ENCODE measurements at places on chromosomes 5 and 9.

GRCh38 chr9:123537809-123538208 lies 181.8 kb downstream of the CRB2 start:
- DNase-seq: no peak

DNA sequence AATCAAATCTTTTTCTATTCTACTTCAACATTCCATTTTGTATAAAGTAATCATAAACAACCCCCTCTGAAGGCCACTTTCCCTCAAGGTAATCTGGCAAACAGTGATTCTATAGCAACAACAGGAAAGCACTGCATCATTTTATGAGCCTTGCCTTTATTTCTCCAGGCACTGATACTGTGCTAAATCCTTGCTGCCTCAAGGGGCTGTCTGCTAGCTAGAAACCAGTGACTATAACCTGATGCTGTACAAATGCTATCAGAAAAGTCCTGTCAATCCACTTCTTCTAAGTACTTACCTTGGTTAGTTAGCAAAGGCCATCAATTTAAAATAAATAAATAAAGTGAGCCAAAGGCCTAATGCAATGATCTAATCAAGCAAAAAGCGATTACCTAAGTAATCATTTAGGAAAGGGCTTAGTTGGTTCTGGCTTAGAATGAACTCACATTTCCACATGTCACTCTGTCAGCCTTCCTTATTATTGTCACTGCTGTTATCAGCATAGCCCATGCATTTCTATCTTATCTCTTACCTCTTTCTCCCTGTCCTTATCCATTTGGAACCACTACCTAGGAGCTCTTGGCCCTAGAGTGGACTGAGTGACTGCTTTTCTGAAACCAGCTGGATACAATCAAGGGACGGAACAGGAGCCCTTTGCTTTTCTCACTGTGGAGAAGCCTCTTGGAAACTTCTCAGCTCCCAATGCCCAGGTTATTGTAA lies 246.1 kb upstream of the MEF2C start:
- DNase-seq: no peak

DNA sequence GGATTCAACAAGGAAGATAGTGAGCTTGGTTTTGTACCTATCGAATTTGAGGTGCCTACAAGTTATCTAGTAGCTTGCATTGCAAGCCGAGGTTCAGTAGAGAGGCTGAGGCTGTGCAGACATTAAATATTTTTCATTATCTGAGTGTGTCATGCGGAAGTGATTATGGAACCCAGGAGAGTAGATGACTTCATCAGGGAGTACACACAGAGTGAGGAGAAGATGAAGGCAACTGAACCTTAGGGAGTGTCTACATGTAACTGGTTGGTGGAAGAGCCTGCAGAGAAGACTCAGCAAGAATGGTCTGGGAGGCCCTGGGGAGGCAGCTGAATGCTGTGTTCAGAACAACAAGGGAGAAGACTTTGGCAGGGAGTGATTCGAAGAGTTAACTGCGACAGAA lies 393.9 kb downstream of the ARHGEF28 start:
- DNase-seq: no peak

- DNase-seq: no peak
Measured at GRCh38 chr5:1666221-1666620, 133.4 kb downstream of the MRPL36 start.

GRCh38 chr9:6931913-6932312 lies 174.1 kb downstream of the KDM4C start:
- no peak for DNase-seq

GRCh38 chr9:16553869-16554540 lies 316.5 kb downstream of the BNC2 start:
- DNase-seq: no peak

DNA sequence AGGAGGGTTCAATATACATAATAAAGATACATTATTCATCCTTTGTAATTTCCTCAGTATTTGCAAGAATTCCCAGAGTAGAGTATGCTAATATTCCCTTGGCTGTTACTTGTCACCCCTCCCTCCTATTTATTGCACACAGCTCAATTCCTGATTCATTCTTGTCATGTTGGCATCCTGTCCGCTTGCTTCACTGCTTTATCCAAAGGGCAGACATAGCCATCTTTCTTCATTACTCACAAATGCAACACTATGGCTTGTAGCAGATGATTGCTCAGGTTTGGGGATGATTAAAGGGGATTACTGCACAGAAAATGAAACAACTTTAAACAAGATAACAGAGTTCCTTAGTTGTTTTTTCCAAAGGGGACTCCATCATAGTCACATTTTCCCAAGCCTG lies 1.2 kb upstream of the IL33 start:
- DNase-seq: no peak

DNA sequence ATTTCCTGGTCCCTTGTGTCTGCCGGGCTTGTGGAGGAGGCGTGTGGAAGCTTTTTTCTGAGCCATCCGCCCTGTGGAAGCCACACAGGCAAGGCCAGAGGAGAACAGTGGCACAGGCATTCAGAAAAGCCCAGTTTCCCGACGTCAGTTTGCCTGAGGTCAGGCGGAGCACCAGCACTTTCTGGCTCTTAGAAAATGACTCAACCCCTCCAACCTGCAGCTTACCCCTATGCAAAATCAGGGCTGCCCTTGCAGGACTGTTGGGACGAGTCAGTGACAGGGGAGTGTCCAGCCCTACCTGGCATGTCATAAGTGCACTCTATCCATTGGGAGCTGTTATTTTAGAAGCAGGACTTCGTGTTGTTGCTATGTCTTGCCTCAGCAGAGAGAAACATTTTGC lies 216.0 kb downstream of the NR3C1 start:
- DNase-seq: no peak

DNA sequence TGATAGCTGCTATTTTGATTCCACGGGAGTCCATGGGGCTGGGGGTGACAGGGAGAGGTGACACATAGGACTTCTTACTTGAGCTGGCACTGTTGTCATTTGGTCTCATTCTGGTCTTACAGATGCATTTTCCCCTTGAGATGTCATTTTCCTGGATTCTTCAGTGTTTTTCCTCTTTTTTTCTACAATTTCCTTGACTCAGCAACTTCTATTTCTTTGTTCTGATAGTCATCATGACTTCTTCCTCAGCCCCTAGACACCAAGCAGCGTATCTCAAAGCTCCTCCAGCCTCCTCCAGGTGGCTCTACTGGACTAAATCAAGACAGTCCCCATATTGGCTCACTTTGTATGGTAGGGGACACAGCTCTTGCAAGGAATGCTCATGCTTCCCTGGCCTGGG lies 16.5 kb downstream of the LVRN start:
- DNase-seq: no peak

DNA sequence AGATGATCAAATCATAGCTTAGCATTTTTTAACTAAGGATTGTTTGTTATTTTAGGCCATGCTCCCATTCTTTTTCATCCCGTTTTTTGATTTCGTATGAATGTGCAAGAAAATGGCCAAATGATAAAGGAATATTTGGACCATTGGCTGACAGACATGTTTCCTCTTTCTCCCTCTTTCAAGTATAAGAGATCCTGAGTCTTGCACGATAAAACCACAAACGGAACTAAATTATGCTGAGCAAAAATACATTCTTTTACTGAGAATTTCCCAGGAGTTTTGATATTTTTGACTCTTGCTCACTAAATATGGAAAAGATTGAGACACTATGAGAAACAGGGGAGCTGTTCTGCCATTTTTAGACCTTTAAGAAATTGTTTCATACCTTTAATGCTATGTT lies 90.4 kb upstream of the KLF9 start:
- no peak for DNase-seq

DNA sequence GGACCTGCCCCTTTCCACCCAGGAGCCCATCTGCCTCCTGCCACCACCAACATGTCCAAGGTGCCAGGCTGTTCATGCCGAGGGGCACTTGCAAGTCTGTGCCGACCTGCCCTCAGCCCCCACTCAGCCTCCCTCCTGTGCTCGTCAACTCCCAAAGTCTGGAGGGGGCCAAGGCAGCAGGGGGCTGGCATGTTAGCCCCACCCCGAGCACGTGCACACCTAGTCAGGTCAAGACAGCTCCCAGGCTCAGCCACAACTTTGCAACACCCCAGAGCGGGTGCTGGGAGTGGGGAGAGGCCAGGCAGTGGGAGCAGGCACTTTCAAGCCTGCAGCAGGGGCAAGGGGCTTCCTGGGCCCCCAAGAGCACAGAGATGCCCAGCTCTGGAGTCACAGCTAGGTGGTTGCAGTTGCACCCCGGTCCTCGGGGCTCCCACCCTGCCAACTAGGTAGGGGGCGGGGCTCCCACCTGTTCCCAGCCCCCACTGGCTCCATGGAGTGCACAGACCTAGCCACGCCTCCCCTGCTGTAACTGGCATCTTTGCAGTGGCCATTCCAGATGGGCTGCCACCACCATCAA lies 272.5 kb downstream of the CETN3 start:
- no peak for DNase-seq

DNA sequence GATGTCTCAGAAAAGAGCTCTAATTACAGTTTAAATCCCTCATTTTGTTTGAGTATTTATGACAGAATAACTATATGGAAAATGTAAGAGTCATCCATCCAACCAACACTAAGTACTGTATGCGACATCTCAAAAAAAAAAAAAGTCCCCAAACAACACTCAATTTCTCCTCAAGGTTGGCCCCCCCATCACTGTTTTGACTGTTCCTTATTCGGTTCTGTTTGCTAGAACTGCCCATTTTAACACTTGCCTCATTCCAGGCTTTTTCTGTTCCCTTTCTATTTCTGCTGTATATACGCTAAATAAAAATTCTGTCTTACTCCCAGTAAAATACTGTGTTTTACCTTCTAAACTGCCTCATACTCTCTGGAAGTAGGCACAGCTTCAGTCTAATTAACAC lies 25.2 kb downstream of the GLDC start:
- no peak for DNase-seq

- DNase-seq: no peak
Measured at GRCh38 chr9:3520564-3520963, 5.2 kb downstream of the RFX3 start.

- no peak for DNase-seq
Measured at GRCh38 chr5:170403675-170404074, 14.5 kb upstream of the KCNMB1 start.

DNA sequence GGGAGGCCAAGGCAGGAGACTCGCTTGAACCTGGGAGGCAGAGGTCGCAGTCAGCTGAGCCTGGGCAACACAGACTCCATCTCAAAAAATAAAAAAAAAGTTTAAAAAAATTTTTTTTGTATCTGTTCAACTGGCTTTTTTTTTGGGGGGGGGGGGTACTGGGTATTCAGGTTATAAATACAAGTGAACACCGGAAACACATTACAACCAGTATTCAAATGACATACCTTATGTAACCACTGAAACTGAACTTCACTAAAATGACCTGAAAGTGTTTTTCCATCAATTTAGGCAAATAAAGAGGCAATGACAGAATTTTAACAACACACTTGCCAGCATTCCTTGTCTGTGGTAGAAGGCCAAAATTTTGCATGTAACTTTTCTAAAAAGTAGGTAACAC lies 33.5 kb downstream of the STRBP start:
- no peak for DNase-seq

- no peak for DNase-seq
Measured at GRCh38 chr5:107570805-107571531, 99.8 kb downstream of the EFNA5 start.

DNA sequence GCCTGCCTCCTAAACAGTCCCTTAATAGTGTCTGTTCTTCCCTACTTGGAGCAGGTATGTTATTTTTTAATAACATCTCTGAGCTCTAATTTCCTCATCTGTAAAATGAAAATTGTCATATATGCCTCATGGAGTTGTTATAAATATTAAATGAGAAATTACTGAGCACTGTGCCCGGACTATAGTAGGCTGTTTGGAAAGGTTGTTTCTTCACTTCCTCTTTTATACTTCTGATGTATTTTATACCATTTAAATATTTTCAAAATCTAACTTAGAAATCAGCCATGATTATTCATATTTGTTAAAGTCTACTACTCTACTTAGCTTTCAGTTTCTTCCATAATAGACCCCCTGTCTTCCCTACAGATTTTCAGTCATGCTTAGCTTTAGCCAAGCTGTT lies 30.5 kb upstream of the HAPLN1 start:
- no peak for DNase-seq

DNA sequence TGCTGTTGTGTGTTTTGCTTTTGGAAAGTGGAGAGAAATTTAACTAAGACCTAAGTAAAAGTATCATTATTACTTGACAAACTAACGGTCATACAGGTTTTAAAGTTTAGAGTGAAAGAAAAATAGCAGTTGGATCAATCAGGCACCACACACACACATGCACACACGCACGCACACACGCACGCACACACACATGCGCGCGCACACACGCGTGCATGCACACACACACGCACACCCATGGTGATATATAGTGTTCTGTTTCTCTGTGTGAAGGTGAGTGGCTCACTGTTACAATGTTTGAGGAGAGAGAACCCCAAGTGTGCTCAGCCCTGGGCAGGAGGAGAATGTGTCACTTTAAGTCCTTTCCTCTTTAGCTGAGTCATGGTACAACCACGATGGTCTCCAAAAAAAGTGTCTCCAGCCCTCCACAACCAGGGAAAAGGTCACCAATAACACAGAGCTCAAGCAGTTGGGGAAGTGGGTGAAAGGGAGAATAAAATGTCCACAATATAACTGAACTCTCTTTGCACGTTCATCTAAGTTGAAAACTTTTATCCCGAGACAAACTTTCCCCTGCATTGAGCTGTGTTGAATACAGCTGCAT lies 3.2 kb downstream of the ZNF366 start:
- DNase-seq: no peak

DNA sequence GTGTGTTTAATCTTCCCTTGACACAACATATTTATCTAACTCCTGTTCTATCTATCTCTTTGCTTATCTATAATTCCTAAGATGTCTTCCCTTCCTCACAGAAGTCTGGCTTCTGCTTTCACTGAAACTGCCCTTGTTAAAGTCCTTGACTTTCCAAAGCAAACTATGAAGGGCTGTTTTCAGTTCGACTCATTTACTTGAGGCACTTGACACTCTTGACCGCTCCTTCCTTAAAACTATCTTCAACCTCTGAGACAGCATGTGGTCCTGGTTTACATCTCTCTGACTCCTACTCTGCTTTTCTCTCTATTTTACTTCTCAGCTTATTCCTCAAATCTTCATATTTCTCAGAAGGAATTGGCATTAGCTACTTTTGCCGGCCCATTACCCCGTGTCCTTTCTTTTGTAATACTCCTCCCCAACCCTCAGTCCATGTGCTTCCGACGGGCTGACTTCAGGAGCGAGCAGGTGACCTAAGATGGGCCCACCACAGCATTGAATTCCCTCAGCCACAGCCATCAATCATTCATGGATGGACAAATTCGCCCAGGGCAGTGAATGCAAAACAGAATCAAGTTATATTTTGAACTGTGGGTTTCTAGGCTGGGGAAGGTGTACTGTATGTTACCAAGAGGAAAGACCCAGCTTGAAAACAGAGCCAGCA lies 1089.2 kb downstream of the PTPRD start:
- DNase-seq: no peak

DNA sequence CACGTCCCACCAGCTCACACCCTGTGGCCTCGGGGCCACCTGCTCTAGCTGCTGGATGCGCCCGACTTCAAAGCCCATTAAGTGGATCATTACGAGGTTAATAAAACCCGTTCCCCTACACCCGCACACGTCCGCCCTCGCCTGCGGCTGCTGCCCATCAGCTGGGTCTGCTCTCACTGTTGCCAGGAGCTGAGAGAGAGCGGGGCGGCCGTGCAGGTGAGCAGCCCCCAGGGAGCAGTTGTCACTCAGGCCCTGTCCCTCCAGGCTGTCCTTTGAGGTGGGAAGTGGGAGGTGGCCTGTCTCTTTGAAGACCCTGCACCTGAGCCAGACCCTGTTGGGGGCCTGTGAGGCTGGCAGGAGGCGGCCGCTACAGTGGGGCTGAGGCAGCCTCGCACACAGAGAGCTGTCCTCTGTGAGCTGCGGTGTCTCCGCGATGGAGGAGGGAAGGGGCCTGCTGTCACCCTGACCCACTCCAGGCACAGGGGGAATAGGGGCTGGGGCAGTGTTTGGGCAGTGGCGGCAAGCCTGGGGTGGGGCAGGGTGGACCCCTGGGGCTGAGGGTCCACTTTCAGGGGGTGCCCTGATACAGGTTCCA lies 12.8 kb upstream of the UNC5A start:
- no peak for DNase-seq
